ENCODE measurements at places on chromosomes 7 and 10.

- no peak for DNase-seq
These were observed 164.0 kb downstream of the SKAP2 start for GRCh38 chr7:26700386-26700785.

DNA sequence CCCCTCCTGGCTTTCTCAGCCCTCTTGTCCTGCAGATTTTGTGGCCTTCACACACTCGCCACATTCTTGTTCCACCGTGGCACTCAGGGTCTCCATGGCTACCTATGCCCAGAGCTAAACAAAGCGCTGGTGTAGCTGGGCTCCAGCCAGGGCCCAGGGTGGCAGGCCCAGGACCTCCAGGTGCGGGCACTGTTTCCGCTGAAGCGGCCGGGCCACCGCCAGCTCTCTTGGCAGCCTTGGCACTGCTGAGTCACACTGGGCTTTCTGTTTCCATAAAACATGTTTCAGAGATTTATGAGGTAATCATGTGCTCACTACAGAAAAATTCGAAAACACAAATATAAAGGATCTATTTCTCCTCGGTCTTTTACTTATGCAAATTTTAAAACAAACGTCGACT is 51.3 kb downstream of the AOC1 start:
- DNase-seq = peak; percentile 46

- DNase-seq = no peak
These were observed 37.7 kb downstream of the SNX13 start for GRCh38 chr7:17902599-17902998.

DNA sequence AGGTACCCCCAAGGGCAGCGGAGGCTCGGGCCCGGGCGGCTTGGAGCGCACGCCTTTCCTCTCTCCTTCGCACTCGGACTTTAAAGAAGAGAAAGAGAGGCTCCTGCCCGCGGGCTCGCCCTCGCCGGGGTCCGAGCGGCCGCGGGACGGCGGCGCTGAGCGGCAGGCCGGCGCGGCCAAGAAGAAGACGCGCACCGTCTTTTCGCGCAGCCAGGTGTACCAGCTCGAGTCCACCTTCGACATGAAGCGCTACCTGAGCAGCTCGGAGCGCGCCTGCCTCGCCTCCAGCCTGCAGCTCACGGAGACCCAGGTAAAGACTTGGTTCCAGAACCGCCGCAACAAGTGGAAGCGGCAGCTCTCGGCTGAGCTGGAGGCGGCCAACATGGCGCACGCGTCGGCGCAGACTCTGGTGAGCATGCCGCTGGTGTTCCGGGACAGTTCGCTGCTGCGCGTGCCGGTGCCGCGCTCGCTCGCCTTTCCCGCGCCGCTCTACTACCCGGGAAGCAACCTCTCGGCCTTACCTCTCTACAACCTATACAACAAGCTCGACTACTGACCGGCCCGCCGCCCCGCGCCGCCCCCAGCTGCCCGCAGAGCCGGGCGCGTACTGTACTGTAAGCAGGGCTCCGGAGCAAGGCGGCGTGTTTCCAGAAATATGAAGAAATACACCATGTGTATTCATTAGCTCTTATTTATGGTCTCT is 1.8 kb downstream of the HMX2 start:
- peak; percentile 39 for DNase-seq

DNA sequence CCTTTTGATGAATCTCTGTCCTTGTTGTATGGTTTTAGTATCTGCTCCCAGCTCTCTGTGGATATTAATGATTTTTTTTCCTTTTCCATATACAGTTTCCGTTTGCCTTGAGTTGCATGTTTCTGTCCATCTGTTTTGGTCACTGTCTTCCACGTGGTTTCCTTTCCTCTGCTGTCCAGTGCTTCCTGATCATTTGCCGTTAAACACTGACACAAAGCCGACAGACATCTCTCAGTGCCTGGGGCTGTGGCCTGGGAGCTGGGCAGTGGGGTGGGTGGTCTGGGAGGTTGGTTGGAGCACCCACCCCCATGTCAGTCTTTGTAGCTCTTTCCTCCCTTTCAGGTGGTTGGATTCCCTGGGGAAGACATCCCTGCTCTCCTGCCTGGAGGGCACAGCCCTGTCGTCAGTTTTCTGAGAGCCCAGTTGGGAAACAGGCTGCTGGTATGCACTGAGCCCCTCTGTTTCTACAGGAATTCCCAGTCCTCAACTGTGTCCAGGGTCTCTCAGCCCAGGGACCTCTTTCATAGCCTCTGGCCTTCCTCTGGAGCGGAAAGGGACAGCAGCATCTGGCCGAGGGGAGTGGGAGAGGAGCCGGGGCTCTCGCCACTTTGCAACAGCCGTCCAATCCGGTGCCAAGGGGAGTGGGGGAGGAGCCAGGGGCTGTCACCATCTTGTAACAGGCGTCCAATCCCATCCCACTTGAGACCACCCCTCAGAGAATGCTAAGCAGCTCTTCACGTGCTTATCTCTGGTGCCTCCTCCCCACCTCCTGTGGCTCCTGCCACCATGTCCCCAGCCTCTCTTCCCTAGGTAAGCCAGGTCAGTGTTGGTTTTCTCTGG is 26.7 kb upstream of the MKI67 start:
- DNase-seq = no peak

DNA sequence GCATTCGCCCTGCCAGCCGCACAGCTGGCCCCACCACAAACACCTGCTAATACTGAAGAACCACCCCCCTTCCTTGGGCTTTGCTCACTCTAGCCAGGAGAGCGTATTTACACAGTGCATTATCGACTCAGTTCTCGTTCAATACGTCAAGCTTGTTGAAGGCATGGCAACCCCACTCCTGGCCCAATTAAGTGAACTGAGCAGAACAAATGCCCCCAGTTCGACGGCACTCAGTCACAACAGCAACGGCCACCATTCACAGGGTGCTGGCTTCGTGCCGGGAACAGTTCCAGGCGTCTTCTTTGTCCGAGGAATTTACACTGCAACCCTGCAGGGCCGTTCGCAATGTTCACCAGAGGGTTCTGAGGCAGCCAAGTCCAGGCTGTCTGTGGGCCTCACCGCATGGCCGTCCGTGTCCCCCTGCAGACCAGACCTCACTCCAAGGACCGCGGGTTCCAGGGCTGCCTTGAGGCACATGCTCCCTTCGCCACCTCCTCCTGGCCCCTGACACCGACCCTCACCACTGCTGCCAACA is 175.3 kb downstream of the DIP2C start:
- DNase-seq = no peak

GRCh38 chr10:131982185-131982756 is 548 bp upstream of the BNIP3 start:
- DNase-seq = no peak

DNA sequence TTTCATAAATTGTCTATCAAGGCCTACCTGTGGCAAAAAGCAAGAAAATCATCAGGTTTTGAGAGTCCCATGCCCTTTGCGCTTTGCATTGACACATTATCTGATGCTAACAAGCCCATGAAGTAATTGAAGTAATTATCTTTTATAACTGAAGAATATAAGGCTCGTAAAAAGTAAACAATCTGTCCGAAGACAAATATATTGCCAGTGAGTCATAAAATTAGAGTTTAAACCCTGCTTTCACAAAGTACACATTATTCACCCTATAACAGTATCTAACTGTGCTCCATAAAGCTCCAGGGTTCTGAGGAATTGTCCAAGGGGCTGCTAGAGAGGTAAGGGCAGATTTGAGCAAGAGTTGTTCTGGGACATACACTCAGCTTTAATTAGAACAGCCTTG is 102.3 kb upstream of the PPP1R3A start:
- DNase-seq = no peak

- peak; percentile 68 for DNase-seq
These were observed 80.7 kb upstream of the SEC61G start for GRCh38 chr7:54839575-54840213.

DNA sequence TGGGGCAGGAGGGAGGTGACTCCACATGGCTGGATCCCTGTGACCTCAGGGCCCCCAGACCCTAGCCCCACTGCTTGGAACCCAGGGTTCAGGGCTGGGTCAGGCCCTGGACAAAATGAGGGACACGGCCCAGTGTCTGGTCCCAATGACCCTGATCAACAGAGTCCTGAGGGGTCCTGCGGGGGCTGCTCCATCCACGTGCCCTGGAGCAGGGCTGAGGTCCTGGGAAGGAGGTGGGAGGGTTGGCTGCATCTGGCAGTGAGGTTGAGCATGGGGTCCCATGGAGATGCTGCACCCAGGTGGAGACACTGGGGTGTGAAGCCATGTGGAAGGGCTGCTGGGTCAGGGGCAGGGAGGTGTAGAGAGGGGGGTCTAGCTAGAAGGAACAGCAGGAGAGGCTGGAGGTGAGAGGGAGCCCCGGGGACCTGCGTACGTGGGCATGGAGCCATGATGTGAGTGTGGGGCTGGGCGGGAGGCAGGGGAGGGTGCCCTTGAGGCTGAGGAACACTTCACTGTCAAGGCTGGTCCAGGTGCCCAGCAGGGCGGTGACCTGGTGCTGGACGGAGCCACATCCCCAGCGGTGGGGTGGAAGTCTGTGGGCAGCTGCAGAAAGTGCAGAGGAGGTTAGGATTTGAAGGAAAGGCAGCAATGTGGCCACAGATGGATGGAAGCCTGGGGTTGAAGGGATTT is 604 bp downstream of the SCART1 start:
- no peak for DNase-seq

GRCh38 chr7:150846291-150847115 is 5.8 kb upstream of the AOC1 start:
- DNase-seq = no peak

DNA sequence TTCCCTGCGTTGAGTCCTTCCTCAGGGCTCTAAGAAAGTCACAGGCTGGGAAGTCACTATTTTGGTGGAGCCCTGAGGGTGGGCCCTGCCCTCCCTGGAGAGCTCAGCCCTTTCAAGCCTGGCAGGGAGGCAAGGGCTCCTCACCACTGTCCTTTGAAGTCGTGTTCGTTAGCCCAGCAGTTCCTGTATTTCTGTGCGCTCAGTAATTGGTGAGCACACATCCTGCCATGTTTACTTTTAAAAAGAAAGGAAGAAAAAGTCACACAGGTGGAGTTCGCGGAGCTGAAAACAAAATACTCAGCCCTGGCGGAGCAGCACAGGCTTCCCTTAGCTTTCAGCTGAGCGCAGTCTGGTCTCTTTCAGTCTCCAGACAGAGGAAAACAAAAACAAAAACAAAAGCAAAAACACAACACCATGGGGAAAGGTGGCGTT is 37.1 kb downstream of the PRKCQ start:
- no peak for DNase-seq

DNA sequence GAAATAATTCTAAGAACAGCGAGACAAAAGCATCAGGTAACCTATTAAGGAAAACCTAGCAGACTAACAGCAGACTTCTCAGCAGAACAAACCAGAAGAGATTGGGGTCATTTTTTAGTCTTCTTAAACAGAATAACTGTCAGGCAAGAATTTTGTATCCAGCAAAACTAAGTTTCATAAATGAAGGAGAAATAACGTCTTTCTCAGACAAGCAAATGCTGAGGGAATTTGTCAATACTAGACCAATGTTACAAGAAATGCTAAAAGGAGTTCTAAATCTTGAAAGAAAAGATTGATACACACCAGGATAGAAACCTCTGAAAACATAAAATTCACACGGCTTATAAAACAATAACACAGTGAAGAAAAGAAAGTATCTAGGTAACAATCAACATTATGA is 22.6 kb downstream of the BICC1 start:
- DNase-seq = no peak

- DNase-seq = no peak
These were observed 55.0 kb downstream of the PDIA4 start for GRCh38 chr7:148973256-148973655.

DNA sequence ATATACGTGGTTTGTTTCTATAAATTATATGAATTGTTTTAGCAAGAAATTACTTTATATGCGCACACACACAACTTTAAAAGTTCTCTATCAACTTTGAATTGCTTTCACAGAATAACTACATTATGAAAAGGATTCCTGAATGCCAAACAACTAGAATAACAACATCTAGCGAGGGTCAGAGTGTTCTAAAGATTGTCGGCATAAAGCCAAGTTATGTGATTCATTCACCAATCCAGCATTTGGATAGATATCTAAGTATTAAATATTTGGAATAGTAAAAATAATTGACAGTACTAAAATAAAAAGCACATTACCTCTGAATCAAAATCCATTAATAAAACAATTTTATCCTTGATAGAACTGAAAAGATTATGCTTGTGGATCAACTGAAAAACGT is 125.3 kb upstream of the AMPH start:
- peak; percentile 35 for DNase-seq

DNA sequence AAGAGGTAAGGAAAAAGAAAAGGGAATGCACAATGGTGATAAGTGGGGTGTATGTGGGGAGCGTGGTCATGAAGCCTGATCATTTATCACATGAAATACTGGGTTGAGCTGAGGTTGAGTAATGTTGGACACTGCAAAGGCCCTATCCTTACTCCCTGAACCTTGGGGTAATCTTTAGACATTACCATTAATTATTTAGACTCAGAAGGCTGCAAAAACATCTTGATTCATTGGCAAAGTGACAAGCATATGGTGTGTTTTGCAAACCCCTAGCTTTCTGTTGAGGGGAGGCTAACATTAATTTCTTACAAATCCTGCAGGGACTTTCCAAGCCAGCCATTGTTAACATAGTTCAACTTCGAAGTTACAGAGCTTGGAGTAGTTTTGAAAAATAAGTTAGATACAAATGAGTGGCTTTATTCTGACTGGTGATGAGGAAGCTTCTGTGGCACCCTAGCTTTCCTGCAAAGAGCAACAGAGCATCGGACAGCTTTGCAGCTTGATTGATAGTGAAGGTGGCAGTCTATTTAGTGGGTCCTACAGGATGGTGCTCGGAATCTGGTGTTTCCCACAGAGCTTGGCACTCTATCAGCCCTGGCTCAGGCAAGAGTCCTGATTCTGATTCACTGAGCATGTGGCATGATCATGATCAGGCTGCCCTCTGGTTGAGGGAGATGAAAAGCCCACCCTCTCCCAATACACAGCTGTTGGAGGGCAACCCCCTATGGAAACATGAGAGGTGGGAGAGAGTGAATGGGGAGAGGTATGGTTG is 153.7 kb upstream of the NPVF start:
- no peak for DNase-seq

GRCh38 chr10:13869295-13869664 is 282.5 kb downstream of the PRPF18 start:
- no peak for DNase-seq

DNA sequence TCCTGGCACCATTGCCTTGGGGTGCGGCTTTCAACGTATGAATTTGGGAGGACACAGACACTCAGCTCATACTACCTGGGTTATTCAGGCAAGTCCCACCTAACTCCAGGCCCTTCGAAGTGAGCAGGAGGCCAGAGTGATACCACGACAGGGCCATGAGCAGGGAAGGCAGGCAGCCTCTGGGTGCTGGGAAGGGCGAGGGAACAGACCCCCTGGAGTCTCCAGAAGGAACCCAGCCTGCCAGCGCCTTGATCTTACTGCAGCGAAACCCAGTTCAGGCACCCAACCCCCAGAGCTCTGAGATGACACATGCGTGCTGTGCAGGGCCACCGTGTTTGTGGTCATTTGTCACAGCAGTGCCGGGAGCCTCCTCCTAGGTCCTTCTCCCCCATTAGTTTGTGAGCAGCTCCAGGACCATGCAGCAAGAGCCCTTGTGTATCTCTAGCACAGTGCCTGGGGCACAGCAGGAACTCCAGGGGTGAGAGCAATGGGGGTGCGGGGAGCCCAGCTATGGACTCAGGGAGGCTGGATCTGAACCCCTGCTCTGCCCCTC is 7.7 kb upstream of the INSIG1 start:
- no peak for DNase-seq

- peak; percentile 22 for DNase-seq
These were observed 816 bp downstream of the DMTF1 start for GRCh38 chr7:87152897-87153641.
